ENCODE measurements at places on chromosomes 2 and 18.
A peak's percentile ranks its signal among the peaks of the same experiment; 100 is the strongest.

DNA sequence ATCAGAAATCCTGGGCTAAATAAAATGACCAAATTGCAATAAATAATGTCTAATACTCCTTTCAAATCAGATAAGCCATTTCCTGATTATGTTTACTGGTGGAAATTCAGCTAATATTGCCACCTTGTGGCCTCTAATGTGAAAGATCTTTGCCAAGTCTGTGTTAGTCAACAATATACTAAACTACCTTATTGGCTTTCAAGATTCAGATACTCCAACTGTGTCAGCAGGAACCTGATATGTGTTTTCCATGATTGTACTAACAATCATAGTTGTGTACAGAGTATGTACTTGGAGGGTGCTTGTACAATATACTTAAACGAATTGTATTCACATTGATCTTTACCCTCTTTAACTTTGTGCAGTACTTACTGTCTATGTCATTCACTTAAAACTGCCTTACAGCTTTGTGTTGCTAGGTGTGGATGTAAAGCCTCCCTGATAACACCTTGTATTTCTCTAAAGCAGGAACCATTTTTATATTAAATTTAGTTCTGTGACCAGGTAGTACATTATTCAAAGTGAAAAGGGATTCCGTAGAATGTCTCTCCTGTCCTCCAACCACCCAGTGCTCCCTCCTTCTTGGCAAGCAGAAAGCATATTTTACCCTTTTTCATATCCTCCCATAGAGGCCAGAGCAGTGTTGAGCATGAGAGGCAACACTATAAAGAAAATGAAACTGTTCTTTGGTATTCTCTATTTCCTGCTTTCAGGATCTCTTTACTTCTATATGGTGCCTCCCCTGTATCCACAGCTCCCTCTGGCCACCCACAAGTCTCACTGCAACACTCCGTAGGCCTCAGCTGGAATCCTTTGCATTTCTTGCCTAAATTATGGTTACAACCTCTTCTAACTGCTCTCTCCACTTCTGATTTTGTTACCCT, 75.2 kb upstream of the C2orf15 start:
- DNase-seq, result peak; percentile 41

DNA sequence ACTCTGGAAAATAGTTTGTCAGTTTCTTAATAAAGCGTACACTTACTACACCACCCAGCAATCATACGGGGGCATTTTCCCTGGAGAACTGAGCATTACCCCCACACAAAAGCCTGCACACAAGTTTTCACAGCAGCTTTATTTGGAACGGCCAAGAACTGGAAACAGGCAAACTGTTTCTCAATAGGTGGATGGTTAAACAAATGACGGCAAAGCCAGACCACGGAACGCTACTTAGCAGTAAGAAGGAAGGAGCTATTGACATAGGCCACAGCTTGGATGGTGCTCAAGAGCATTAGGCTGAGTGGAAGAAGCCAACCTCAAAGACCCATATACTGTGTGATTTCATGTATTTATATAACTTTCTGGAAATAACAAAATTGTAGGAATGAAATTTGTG, 9.0 kb downstream of the MALL start:
- no peak for DNase-seq

GRCh38 chr2:573805-574392, 103.3 kb downstream of the TMEM18 start:
- no peak for DNase-seq

DNA sequence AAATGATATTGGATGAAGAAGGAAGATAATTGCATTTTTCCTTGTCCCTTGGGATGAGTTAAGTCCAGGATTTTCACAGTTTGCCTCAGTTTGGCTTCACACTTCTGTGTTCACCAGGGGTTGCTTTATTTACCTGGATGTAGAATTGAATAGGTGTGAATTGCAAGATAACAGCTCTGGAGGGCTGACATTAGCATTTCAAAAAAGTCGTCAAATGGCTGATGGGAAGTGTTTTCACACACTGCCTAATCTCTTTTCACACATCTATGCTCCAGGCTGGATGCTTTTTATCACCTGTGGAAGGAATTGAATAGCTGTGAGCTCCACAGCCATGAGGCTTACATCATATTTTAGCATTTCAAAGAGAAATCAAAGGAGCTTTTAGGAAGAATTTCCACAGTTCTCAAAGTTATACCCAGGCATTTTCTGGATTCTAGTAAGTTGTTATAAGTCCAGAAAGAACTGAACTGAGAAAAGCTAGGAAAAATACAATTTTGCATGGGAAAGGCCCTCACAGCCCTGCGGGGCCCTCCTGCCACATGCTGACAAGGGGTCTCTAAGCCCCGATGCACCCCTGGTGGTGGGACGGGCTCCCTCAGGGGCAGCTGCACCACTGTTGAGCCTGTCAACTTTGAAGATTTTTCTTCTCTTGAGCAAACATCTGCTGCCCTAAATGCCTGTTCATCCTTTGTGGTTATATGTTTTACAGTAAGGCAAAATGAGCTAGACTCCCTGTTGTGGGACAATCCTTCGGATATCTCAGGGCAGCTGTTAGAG, 43.9 kb downstream of the TEX51 start:
- no peak for DNase-seq

GRCh38 chr2:16019617-16020351, 79.4 kb downstream of the MYCN start:
- no peak for DNase-seq

DNA sequence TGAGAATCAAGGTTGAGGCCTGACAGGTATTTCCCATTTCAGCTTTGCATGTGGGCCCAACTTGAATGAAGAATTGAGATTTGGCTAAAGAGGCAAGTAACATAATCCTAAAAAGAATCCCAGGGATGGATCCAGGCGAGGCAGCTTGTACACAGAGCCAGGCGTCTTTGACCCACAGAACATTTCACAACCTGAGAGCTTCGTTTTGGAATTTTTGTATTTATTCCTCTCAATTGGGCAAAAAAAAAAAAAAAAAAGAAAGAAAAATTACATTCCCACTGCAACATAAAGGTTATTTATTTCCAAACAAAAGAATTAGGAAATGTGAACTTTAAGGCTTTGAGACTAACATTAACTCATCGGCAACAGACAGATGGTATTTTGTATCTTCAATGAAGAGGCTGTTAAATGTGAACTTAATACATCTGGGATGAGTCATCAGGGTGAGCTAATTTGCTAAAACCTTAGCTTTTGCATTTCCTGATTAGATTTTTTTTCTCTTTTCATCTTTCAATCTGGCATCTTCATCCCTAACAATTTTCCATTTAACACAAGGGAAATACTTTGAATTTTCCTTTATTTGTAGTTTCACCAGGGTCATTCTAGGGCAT, 478.5 kb upstream of the TNP1 start:
- DNase-seq, result no peak

DNA sequence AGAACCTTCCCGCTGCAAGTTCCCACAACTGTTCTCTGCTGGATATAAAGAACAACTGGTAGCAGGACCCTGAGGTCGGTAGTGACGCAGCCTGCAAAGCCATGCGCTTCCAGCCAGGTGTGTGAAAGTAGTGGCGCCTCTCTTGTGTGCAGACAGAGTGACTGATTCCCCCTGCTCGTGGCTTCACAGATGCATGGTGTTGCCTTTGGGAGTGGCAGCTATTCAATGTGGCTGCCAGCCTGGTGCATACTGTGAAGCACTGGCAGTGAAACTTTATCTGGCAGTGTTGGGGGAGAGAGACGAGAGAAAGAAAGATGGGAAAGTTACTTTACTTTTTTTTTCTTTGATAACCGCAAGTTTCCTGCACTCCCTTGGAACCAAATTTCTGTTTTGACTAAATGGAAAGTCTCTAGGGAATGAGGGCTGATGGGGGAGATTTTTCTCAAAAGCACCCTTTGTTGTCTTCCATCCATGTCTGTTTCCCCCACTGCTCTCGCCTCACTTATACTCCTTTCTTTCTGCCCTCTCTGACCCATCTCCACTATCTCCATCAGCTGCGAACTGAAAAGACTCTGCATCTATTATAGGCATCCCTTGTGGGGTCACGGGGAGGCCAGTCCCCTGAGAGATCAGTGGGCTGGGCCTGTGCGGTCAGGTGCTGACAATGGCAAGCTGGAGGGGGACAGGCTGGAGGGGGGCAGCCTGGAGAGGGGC, 90.0 kb upstream of the TNP1 start:
- DNase-seq, result no peak

DNA sequence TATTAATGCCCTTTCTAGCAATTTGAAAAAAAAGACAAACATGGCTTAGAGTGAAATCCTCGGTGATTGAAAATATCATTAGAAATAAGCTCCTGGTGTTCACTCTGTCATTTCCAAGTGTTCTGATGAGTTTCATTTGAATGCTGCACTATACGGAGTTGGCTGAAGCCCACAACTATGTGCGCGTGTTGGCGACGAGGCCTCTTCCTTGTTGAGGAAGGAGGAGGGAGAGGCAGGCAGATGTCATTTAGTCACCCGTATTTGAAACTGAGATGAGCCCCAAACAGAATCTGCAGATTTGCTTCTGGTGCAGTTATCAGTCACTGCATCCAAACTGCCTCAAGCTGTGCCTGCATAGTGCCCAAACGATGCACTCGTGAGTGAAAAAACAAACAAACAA, 23.5 kb upstream of the SKOR2 start:
- no peak for DNase-seq

GRCh38 chr2:128628206-128628605, 309.5 kb upstream of the HS6ST1 start:
- DNase-seq, result no peak

GRCh38 chr2:166417669-166418068, 41.9 kb upstream of the SCN9A start:
- DNase-seq, result peak; percentile 18

- no peak for DNase-seq
Observed at GRCh38 chr2:3885629-3886628, 182.6 kb downstream of the DCDC2C start.

- DNase-seq, result no peak
Observed at GRCh38 chr18:649341-649740, 8.1 kb upstream of the TYMS start.

GRCh38 chr2:10620481-10620880, 69.3 kb downstream of the NOL10 start:
- no peak for DNase-seq

GRCh38 chr2:232444409-232445148, 11.4 kb upstream of the ALPI start:
- no peak for DNase-seq

DNA sequence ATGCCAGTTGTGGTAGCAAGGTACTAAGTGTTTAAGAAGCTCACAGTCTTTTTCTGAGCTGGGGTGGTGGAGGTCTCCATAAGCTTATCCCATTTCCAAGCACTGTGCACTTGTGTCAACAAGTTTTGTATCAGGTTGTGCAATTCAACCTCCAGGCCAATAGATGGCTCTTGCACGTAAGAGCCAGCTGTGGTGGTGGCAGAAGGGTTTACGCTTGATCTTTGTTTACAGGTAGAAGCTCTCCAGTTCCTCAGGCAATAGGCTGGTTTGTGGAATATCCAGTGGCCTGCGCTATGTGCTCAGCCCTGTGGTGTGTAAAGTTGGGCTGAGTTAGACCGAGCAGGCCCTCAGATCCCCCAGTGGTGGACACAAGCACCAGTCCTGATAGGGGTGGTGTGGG, 89.7 kb upstream of the CNTNAP5 start:
- DNase-seq, result no peak

DNA sequence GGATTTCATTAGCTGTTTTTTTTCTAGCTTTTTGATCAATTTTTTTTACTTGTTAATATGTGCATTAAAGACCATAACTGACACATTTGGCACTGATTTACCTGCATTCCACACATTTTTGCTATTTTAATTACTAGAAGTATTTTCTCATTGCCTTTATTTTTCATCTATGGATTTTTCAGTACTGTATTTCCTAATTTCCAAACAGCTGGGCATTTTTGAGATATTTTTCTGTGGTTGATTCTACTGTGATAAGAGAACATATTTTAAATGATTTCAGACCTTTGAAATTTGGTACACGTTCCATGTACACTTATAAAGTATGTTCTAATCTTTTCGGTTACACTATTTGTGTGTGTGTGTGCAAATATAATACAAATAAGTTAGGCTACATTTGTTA, 135.3 kb downstream of the PARD3B start:
- no peak for DNase-seq

DNA sequence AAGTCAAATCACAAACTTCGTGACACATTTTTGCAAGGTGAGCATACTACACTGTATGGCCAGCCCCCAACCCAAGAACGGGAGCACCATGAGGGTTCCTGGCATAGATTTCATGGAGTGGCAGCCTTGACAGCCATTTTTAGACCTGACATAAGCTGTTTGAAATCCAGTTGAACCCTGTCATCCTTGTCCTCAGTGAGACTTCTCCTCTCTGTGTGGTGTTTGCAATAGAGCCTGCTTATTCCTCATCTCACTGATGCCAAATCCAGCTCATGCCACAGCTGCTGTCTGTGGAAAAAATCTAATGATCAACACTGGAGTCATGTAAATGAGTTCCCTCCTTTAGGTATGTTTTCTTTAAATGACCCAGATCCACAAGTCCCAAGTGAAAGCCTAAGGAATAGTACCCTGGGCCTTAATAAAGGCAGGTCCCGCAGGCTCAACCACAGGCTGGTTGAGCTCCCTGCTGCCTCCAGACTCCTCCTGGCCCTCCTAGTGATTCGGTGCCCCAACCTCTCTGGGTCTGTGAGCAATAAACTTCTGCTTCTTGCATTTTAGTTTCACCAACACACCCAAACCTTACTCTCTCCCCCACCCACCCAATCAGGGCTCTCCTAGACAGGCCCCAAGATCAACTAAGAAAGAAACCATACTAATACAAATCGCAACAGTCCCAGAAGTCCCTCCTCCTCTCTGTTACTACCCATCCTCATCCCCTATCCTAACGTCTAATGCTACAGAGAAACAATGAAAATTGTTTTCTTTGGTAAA, 8.4 kb upstream of the CREG2 start:
- no peak for DNase-seq

GRCh38 chr2:110166266-110166665, 38.5 kb downstream of the NPHP1 start:
- no peak for DNase-seq

- no peak for DNase-seq
Observed at GRCh38 chr2:167653131-167653530, 594.3 kb downstream of the STK39 start.

DNA sequence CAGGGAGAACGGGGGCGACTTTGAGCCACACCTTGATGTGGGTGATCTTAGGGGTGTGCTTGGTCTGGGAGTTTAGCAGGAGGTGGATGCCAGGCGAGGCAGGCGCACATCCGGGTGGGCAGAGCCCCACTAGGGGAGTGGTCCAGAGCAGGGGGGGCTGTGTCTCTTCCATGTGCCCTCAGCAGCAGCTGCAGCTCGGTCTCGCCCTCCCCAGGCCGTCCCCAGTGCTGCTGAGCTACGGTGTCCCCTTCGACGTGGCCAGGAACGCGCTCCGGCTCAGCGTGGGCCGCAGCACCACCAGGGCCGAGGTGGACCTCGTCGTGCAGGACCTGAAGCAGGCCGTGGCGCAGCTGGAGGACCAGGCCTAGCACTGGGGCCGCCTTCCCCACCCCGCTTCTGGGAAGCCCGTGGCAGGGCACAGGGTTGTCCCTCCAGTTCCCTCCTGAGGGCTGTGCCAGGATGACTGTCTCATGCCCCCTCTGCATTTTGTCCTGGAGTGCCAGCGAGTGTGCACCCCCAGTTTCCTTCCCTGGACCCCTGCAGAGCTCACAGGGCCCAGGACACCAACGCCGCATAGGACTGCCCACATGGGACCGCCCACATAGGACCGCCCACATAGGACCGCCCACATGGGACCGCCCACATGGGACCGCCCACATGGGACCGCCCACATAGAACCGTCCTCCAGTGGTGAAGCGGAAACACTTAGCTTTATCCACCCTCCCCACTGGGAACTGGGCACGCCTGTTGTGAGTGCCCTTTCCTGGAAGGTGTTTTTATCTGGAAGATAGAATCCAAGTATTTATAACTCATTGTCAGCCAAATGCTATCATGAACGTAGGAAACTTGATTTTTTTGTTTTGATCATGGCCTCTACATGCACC, 1.9 kb upstream of the ESPNL start:
- DNase-seq, result no peak

GRCh38 chr2:18925296-18925695, 335.9 kb upstream of the NT5C1B start:
- no peak for DNase-seq

All from NCI-H1092 (cell line).